ENCODE measurements at places on chromosomes 4 and X.

DNA sequence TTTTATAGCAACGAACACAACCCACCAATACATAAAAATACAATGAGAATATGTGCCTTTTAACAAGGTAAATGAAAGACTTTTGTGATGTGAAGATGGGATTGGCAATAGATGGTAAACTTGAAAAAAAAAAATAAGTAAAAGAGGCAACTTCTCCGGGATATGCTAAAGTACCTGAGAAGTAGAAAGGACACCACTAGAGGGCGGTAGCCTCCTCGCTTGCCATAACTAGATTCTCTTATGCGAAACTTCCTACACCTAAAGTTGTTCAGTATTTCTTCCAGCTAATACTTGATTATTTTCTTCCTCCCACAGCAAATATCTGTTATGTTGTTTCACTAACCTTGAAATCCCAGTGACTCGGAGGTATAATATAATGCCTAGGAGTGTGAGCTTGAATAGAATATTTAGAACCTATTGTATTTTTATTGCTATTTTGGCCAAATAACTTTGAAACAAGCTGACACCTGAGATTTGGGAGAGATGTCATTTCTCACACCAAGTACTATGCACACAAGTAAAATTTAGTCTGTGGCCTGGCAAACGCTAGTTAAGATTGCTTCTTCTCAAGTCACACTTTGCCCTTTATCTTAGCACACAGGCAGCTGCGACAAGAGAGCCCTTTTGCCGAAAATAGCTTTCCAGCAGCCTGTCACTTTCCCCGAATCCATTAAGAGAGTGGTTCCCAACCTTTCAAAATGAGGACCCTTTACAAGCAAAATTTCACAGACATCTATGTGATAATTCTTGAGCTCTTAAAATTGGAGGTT lies 44.9 kb upstream of the PDLIM5 start:
- peak; percentile 84 for DNase-seq

GRCh38 chr4:39043058-39043860 lies 11.1 kb upstream of the TMEM156 start:
- no peak for DNase-seq

DNA sequence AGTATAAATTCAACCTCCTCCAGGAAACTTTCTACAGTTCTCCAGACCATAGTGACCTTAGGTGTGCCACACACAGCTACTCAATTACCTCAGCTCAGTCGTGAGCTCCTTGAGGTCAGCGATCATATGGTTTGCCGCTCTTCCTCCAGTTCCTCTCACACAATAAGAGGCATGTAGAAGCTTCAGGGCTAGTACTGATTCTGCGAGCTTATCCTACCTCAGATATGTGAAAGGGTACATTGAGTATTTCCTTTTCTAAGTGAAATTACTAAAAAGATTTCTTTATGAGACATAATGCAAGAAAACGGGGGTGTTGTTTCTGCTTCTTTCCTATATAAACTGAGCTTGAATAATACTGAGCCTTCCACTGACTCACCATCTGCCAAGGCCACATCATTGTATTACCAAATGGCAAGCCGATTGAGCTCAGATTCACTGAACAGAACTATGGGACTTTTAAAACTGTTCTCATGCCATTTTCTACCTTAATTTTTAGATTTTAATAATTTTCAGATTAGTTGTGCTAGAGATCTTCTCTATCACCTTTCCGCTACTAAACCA lies 183.1 kb downstream of the HS6ST2 start:
- no peak for DNase-seq

- DNase-seq: no peak
Observed at GRCh38 chrX:308821-309520, 9.6 kb downstream of the GTPBP6 start.

- peak; percentile 90 for DNase-seq
Observed at GRCh38 chr4:73450398-73451004, 14.5 kb downstream of the AFP start.

- no peak for DNase-seq
Observed at GRCh38 chr4:168685136-168685809, 188.4 kb downstream of the PALLD start.

DNA sequence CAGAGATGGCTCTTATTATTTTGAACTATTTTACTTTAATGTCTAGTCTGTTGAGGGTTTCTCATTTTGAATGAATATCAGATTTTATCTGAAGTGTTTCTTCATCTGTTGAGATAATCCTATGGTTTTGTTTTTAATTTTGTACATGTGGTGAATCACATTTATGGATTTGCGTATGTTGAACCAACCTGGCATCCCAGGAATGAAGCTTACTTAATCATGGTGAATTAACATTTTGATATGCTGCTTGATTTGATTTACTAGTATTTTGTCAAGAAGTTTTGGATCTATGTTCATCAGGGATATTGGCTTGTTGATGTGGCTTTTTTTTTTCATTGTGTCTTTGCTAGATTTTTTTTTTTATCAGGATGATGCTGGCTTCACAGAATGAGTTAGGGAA lies 2390.9 kb downstream of the PCDH7 start:
- peak; percentile 38 for DNase-seq

DNA sequence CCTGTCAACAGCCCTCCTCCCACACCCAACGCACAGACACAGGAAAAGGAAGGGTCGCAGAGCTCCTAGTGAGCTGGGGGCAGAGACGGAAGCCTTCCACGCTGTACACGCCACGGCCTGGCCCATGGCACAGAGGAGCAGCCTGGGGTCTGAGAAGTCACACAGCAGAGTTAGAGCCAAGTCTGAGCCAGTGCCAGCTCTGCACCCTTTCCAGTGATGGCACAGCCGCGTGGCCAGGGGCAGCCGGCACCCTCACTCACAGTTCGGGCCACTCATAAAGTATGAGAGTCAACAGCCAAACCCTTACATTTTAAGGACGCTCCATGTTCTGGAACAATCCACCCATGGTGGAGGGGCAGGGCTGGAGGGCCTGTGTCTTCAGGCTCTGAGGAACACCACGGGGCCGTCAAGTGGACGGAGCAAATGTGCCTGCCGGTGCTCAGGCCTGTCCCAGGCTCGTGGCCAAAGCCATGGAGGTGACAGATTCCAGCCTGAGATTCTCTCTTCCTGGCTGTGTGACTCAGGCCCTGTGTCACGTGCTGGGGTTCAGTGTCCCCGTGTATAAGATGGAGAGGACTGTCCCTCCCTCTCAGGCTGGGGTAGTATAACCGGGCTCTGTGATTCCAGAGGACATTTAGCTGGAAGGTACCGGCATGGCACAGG lies 91.2 kb downstream of the ABLIM2 start:
- DNase-seq: no peak

- DNase-seq: no peak
Observed at GRCh38 chrX:135605906-135606305, 85.4 kb downstream of the INTS6L start.

DNA sequence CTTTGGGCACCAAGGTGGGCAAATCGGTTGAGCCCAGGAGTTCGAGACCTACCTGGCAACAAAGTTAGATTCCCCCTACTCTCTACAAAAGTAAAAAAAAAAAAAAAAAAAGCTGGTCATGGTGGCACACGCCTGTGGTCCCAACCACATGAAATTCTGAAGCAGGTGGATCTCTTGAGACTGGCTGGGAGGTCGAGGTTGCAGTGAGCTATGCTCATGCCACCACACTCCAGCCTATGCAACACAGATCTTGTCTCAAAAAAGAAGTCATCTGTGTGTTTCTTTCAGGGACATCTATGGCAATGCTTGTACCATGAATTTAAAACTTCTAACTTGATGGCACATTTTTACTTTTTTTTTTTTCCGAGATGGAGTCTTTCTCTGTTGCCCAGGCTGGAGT lies 55.3 kb downstream of the UGT2A2 start:
- DNase-seq: no peak

DNA sequence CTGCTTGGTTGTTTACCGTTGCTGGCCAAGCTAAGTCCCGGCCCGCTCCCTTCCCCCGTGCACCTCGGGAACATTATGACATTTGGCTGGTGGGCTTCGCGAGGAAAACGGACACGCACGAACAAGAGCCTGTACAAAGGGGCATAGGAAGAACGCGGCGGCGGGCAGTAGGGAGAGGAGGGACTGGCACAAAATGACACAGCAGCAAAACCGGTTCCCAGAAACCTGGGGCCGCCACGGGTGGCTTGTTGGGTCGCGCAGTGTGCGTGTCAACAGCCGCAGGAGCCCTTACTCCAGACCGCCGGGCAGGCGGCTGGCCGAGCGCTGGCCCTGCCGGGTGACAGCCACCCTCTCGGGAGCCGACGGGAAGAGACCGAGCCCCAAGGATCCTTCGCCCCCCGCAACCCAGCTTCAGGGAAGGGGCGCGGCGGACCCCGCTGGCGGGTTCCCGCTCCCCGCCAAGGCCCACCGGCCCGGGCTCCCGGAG lies 1.6 kb upstream of the LIN54 start:
- DNase-seq: no peak

GRCh38 chr4:36325499-36325898 lies 44.1 kb downstream of the DTHD1 start:
- DNase-seq: no peak

GRCh38 chrX:154046940-154047610 lies 27.4 kb upstream of the IRAK1 start:
- no peak for DNase-seq

GRCh38 chr4:184385705-184386141 lies 88.6 kb downstream of the IRF2 start:
- no peak for DNase-seq

DNA sequence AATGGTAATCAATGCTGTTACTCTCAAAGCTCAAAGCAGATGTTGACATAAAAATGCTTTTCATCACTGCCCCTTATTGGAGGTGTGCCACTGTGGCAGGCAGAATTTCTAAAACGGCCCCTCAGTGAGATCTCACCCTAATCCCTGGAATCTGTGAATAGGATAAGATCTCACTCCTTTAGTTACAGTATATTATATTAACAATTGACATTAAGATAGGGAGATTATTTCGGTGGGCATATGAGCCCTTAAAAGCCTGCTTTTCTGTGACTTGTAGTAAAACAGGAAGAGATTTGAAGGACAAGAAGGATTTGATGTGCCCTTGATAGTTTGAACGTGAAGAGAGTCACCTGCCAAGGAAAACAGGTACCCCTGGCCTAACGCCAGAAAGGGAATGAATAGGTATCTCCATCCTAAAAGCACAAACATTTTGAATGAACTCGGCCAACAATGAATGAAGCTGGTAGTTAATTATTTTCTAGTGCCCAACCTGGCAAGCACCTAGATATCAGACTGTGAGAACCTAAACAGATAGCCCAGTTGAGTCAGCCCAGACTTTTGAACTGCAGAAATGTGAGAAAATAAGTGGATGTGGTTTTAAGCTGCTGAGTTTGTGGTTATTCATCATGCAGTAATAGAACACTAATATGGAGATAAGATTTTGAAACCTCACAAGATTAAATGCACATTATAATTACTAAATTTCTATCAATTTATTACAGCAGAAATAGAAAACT lies 881.6 kb downstream of the PCDH18 start:
- no peak for DNase-seq

DNA sequence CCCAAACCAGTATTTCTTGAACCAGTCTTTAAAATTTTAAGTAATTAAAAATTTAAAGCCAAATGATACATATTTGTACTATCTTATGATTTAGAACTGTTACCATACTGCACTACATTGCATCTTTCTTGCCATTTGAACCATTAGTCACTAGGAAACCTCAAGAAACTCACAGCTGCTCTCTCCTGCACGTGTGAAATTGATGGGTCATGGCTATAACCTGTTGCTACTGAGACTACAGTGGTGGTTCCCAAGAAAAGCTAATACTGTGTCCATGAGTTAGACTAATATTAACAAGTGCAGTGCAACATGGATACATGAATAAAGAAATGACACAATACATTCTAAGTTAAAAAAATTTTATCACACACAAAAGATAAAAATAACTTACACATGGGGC lies 88.4 kb downstream of the PDE5A start:
- DNase-seq: no peak

GRCh38 chr4:142933207-142933606 lies 87.1 kb upstream of the INPP4B start:
- no peak for DNase-seq

DNA sequence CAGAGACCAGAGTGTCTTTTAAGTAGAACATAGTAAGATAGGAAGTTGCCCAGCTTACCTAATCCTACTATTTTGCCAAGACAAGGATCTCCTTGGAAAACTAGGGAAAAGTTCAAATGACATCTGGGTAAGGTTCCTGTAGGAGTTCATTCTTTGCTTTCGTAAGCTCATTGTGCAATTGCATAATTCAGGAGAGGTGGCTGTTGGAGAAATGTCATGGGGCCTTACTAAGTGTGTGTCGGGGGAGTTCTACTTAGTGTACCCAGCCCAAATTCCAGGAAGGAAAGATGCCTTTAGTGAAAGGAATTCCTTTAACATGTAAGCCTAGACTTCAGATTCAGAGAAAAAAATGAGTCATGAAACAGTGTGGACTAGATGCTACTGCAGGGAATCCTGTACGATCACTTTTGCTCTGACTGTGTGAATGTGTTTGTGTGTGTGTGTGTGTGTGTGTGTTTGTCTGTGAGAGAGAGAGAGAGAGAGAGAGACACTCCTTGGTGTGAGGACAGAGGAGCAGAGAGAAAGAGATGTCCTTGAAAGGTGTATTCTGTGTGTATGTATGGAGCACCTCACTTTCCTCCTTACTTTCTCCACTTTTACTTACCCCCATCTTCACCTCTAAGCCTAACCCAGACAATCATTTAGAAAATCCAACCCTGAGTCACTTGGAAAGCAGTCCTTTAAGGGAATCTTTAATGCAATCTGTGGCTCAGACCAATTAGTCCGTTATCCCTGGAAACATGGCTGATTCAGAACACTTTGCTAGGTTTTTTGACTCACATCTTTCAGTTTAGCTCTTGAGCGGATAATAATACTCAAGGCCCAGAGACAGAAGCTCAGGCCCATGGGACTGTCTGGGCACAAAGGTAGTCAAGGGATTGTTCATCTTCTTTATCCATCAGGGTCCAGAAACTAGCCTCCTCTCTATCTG lies 114.5 kb upstream of the ACSL4 start:
- peak; percentile 95 for DNase-seq

DNA sequence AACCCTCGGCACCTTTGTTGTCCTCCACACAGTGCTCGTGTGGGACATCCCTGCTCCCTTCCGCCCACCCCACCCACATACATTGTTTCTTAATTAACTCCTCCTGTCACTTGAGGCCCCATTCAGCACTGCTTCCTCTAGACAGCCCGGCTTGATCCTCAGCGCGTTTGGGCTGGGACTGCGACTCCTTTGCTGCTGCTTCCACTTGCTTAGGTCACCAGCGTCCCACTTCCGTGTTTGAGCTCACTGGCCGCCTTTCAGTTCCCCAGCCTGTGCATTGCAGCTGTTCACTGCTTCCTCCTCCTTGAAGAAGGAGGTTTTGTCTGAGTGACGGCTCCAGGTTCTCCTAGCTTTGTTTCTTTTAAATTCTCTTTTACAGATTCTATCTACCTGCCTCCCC lies 16.1 kb downstream of the RNF4 start:
- peak; percentile 65 for DNase-seq

DNA sequence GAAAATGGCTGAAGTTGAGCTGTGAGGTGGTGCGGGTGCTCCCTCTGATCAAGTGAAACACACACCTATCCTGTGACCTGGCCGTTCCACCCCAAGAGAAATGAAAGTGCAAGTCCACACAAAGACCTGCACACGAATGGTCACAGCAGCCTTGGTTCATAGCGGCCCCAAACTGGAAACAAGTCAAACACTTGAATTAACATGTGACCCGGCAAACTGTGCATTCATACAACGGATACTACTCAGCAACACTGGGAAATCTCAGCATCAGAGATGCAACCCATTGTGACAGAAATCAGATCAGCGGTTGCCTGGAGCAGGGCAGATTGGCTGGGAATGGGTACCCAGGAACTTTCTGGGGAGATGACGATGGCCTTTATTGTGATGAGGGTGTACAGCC lies 7.6 kb downstream of the G6PD start:
- DNase-seq: no peak

- DNase-seq: peak; percentile 48
Observed at GRCh38 chr4:985123-985830, 1.6 kb upstream of the IDUA start.

- DNase-seq: no peak
Observed at GRCh38 chrX:2628751-2629315, 62.3 kb upstream of the CD99 start.
